ENCODE measurements at places on chromosomes 2 and 18.

DNA sequence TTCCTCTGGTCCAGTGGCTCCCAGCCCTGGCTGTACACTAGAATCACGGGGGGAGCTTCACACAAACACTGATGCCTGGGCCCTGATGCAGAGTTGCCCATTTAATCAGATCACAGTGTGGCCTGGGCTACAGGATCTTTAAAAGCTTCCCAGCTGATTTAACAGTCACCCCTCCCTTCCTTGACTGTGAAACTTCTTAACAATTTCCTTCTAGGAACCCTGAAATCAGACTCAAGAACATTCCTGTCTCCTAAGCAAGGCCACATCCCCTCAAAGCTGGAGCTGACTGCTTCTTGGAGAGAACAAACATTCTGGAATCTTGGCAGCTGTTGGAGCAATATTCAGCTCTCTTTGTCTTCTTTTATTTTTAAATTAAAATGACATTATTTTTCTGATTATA lies 88.7 kb downstream of the ADD2 start:
- DNase-seq, result no peak

GRCh38 chr2:40032650-40033319 lies 253.7 kb upstream of the THUMPD2 start:
- no peak for DNase-seq

GRCh38 chr18:55300421-55300935 lies 287.5 kb downstream of the TCF4 start:
- no peak for DNase-seq

DNA sequence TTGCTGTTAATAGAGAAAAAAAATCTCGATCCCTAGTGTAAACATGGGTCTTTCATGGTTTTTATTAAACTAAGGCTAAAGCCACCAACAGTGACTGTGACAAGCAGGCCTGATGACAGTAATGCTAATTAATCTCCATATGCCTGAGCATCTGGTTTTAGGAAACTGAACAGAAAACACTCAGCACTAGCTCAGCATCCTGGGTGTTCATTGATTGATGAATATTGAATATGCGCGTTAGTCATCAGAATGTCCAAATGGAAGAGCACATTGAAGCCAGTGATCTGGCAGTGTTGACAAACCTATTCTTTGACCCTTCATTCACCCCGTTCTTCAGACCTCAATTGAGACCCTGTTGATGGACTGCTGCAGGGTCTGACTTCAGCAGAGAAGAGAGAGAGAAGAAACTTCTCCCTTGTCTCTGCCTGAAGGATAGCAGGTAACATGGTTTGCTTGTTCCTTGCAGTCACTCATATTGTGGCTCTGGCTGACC lies 283.8 kb downstream of the RDH14 start:
- DNase-seq, result no peak

DNA sequence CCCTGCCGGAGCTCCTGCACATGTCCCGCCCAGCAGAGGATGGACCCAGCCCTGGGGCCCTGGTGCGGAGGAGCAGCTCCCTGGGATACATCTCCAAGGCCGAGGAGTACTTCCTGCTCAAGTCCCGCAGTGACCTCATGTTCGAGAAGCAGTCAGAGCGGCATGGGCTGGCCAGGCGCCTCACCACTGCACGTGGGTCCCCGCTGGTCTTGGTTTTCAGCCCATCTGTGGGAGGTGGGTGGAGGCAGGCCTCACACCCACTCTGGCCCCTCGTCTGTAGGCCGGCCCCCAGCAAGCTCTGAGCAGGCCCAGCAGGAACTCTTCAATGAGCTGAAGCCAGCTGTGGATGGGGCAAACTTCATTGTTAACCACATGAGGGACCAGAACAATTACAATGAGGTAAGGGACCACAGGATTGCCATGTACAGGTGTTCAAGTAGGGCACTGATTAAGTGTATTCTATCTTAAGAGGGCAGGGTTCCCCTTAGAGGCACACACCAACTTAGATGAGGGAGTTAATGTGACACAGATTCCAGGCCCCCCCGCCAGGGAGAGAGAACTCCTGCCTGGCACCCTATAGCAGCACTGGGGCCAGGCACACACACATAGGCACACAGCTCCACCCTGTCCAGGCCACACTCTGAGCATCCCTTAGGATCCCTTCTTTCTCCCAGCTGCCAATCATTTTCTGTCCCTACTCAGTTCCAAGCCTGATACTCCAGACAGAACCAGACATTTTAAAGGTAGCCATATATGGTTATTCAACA lies 5.4 kb upstream of the CHRNG start:
- DNase-seq, result no peak
